Uterus (tissue), 4 donors: ENCODE measurements at places on chromosomes 16 and 17.

- no peak for DNase-seq
These were observed 74.1 kb downstream of the SPECC1 start for GRCh38 chr17:20083156-20083859.

GRCh38 chr17:28763804-28764266, 20.0 kb downstream of the TRAF4 start:
- peak; percentile 85 for DNase-seq

- DNase-seq = no peak
These were observed 2.9 kb downstream of the UBN1 start for GRCh38 chr16:4850211-4850610.

DNA sequence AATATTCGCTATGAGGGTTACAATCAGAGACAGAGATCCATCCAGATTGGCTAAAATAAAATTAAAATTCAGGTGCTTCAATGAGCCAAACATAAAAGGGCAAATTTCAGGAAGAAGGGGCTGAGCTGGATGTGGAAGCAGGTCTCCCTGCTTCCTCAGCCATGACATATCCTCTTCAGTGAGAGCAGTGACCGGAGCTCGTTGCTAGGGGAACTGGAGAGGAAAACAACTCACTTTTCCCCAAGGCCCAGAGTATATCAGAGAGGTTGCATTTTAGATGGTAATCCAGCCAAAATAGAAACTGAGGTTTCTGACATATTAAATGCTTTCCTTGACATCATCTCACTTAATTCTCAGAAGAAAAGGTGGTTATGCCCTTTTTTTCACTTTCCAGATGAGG, 503.5 kb downstream of the HS3ST4 start:
- DNase-seq = no peak

DNA sequence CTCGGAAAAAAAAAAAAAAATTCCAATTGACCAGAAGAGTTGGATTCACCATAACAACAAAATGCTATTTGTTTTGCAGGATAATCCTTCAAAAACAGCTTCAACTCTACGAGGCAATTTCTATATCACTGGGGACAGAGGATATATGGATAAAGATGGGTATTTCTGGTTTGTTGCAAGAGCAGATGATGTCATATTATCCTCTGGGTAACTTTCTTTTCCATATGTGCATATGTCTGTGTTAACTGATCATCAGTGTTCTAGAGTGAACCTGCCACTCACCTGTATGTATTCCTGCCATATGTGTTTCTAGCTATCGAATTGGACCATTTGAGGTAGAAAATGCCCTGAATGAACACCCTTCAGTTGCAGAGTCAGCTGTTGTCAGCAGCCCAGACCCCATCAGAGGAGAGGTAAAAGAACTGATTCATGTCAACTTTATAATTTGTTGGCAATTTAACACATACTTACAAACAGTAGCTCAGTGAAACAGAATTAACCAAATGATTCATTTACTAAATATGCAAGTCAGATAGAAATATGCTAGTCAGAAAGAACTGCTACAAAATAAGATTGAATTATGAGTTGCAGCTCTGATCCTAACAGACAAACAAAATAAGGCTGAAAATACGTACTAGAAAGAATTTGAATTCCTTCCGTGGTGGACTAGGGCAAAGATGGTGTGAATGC, 14.2 kb downstream of the ERI2 start:
- no peak for DNase-seq

DNA sequence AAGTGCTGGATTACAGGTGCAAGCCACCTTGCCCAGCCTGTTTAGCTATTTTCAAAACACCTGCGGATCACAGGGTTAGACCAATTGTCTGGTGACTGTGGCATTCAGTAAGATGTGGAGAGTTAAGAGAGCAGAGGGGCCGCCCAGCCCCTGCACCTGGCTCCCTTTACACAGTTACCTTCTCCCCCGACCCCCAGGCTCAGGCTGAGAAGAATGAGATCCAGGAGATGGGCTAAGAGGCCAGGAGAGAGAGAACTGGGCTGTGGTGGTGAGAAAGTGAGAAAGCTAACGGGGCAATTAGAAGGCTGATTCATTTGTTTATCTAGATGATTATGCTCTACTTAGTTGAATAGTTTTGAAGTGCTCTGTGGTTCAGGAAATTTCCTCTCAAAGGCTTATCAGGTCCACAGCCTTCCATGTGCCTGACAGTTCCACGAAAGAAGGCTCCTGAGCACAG, 67.8 kb upstream of the AXIN2 start:
- no peak for DNase-seq

- no peak for DNase-seq
These were observed 170.2 kb upstream of the ANKFN1 start for GRCh38 chr17:55983096-55983495.

DNA sequence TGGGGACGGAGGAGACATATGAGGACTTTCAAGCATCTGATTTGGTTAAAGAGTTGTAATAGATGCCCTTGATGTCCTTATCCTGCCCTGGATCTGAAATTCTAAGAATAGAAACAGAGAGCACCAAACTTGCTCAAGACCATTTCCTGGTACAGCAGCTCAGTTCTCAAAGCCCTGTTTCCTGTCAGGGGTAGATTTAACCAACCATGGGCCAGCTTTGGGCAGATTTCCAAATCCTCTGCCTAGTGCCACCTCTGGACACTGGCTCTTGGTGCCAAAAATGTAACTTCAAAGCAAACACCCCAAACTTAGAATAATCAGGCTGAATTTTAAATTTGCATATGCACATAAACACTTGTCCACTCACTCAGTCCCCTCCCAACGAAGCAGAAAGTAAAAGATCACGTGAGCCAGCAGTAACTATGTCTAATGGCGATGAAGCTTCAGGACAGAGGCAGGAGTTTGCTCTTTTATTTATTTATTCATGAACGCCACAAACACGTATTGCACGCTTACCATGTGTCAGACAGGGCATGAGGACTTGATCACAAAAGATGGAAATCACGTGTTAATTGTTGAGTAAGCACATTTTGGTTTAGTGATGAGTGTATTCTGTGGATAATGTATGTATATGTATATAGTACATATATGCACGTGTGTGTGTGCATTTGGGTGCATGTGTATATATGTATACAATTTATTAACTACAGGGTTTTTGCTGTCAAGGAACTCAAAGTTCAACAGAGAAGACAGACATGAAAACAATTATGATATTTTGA, 23.1 kb upstream of the SDK2 start:
- no peak for DNase-seq

DNA sequence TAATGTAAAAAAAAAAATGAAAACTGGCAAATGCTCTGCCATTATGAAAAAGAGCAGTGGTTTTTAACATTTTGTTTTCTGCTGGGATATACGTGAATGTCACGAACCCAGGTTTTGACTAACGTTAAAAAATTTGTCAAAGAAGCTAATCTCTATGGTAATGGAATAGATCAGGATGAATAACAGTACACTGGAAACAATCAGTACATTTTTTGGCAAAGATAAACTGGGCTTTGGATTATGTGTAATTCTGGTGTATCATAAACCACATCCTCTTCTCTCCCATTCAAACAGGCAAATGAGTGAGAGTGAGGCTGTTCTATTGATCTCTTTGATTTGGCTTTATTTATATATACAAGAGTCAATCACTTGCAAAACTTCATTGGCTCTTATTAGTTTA, 207.0 kb upstream of the IRX3 start:
- no peak for DNase-seq

DNA sequence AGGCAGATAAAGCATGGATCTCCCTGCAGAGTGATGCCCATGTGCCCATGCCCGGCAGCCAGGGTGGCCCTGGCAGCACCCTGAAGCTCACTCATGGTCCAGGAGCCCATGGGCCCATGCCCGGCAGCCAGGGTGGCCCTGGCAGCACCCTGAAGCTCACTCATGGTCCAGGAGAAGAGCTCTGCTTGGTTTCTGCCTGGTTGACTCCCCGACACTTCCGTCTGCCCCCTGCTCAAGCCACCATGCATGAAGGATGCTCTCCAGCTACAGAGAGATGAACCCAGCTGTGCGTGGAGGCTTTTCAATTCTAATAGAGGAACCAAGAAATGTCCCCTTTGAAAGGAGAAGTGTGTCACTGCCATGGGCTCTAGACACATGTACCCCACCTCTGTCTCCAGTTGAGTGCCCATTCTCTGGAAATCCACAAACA, 8.7 kb downstream of the CCL17 start:
- DNase-seq = no peak

- DNase-seq = no peak
These were observed 1.8 kb downstream of the TSPOAP1 start for GRCh38 chr17:58326609-58327362.

- no peak for DNase-seq
These were observed 3.4 kb downstream of the NOG start for GRCh38 chr17:56596691-56597494.

DNA sequence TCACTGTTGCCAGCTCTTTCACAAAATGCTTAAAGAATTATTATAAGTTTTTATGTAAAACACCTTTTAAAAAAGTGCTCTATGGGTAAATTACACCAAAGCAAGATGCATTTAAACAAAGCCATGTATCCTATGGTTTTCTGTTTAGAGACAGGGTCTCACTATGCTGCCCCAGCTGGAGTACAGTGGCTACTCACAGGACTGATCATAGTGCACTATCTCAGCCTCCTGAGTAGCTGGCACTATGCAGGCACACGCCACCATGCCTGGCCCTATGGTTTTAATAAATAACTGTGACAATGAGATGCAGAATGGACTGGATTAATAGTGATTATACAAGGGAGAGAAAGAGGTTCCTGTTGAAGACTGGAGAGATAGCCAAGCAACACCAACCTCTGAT, 40.2 kb downstream of the SPOP start:
- no peak for DNase-seq

GRCh38 chr17:68182940-68183551, 64.8 kb upstream of the AMZ2 start:
- no peak for DNase-seq

GRCh38 chr17:4317610-4318009, 48.9 kb downstream of the UBE2G1 start:
- no peak for DNase-seq

GRCh38 chr16:17887963-17888362, 417.2 kb upstream of the XYLT1 start:
- DNase-seq = no peak

GRCh38 chr17:55978578-55978977, 174.7 kb upstream of the ANKFN1 start:
- no peak for DNase-seq

DNA sequence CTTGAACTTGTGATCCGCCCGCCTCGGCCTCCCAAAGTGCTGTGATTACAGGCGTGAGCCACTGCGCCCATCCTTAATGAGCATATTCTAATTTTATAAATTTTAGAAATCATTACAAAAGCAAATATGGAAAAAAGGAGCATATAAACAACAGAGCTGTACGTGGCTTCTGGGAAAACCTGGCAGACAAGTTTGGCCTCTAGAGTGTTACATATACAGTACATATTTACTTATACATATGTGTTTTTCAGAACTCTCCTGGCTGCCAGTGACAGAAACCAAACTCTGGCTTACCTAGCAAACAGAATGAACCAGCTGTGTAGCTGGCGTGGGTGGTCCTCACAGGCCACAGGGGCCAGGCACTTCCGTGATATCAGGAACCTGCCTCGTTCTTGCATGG, 10.1 kb downstream of the DRC3 start:
- DNase-seq = no peak

GRCh38 chr17:42687707-42688320, 5.5 kb downstream of the CNTNAP1 start:
- DNase-seq = no peak

GRCh38 chr17:16442594-16443510, 27.5 kb downstream of the TRPV2 start:
- no peak for DNase-seq

DNA sequence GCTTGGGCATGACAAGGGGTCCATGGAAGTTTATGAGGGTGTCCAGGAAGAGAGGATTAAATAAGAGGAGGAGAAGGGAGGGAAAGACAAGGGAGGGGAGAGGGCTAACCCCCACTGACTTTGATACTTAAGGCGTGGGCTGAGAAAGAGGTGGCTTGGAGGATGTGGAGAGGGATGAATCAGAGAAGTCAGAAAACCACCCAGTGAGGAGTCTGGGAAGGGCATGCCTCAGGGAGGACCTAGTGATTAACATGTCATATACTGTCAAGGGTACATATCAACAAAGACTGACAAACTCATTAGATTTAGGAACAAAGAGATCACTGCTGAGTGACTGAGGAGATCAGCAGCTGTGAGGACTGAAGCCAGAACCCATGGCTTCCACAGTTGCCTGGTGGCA, 145.4 kb downstream of the IRX5 start:
- DNase-seq = no peak

DNA sequence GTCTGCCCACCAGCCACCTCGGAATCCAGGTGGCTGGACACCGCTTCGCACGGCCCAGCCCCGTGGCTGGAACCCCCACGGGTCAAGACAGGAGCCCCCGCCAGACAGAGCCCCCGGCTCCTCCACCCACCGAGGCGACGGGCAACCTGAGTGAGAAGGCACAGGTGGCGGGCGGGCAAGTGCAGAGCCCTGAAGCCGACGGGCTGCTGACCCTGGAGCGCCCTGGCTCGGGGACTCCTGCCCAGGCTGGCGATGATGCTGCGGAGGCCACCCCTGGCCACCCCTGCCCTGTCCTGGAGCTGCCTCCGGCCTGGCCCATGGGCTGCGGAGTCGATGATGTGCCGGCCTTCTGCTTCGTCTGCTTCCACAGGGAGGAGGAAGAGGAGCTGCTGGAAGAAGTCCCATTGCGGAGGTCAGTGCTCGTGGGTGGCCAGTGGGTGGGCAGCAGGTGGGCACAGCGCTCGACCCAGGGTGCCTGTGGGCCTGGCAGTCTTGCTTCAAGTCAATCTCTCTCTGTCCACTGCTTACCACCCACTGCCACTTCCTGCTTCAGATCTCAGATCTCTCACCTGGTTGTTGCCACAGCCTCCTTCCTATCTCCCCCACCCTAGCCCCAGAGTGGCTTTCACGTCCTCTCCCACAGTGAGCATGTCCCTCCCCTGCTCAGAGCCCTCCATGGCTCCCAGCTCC, 33.1 kb upstream of the SBK1 start:
- DNase-seq = no peak

DNA sequence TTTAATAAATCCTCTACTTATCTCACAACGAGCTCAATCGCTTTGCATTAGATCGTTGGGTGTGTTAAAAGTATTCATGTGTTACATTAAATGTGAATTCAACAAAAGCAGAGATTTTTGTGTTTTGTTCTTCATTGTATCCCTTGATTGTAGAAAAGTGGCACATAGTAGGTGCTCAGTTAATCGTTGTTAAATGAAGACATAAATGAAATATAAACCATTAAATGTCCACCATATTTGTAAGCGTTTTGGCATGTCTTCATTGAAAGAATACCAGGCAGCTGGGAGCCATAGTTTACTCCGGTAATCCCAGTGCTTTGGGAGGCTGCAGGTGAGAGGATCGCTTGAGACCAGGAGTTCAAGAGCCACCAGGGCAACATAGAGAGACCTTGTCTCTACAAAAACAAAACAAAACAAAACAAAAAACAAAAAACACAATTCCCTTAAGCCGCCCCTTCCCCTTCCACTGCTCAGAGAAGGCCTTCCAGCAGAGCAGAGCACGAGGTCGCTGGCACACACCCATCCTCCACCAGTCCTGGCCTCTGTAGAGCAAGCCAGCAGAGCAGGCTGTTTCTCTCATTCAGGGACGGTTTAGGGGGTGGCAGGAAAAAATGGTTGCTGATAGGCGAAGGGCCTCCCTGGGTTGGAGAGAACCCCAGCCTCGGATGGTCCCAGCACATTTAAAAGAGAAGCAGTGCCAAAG, 673 bp upstream of the CHD9 start:
- DNase-seq = peak; percentile 50

- DNase-seq = no peak
These were observed 28.6 kb upstream of the NDRG4 start for GRCh38 chr16:58471209-58471975.
